ENCODE measurements at places on chromosomes 3 and 15.

DNA sequence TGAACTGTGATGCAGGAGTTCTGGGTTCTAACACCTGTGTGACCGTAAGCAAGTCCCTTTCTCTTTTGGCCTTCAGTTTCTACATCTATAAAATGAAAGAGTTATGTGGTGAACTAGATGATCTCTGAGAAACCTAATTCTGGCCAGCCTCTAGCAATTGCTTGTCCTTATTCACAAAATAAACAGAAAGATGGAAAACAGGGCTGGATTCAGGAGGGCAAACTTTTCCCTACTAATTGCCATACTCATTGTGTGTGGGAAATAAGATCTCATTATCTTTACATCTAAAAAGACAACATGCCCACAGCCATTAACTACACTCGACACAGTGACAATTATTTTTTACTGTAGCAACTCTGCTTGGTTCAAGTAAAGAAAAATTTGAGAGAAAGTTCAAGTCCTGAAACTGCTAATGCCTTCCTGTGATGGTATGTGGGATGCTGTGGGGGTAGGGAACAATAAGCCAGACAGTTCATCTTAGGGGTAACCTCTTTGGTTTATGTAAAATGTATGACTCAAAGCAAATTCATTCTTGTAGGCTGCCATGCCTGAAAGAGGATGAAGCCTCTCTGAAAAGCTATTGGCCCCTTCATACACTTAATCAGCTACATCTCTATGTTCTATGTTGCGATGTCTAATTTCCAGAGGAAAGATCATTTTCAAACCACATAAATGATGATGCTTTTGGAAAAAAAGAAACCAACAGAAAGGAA lies 177.6 kb upstream of the BCL6 start:
- no peaks in the 10 kb centered on the region for H3K36me3 ChIP-seq
- H3K4me3 ChIP-seq = no peak overlapping the region
- DNase-seq = no peak
- no peaks in the 10 kb centered on the region for H3K27me3 ChIP-seq
- H3K4me1 ChIP-seq = no peaks in the 10 kb centered on the region

DNA sequence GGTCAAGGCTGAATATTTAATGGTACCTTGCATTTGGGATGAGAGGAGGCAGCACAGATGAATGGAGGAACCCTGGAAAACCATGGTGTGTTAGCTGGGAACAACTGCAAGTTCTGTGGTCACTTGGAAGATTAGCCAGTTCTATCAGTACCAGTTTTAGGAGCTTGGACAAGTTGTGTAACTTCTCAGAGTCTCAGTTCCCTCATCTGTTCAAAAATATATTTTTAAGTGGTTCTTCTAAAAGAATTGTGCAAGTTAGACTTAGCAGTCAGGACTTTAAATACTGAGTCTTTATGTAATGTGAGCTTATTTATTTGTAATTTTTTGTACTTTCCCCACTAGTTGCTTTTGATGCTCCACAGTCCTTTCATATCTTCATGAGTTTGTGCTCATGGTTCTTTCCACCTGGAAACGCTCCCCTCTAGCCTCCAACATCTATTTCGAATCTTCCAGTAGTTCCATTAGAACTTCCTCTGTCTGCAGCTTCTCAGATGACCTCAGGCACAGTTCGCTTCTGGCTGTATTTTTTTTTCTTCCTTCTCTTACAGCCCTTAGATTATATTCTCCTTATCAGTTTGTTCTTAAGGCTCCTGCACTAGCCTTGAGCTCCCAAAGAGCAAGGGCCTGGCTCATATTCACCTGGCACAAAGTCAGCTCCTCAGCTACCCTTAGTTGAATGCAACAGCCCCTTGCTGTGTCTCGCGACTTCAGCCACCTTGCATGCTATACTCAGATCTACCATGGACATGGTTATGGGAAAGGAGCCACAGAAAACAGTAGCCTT lies 27.1 kb downstream of the ITPR1 start:
- H3K4me1 ChIP-seq = peaks cover 30% of the 10 kb centered on the region
- no peaks in the 10 kb centered on the region for H3K36me3 ChIP-seq
- no peak for DNase-seq
- H3K27me3 ChIP-seq = no peaks in the 10 kb centered on the region
- no peak overlapping the region for H3K4me3 ChIP-seq
- H3K27ac ChIP-seq = no peak overlapping the region

- peaks cover 26% of the 10 kb centered on the region for H3K4me1 ChIP-seq
- H3K36me3 ChIP-seq = no peaks in the 10 kb centered on the region
- no peak overlapping the region for H3K4me3 ChIP-seq
- H3K27me3 ChIP-seq = no peaks in the 10 kb centered on the region
- DNase-seq = peak; percentile 56
- H3K27ac ChIP-seq = peak overlapping the region; percentile 61
Measured at GRCh38 chr15:99442252-99442897, 123.4 kb upstream of the MEF2A start.

GRCh38 chr3:185149591-185149990 lies 3.3 kb downstream of the C3orf70 start:
- peak overlapping the region; percentile 95 for H3K27ac ChIP-seq
- DNase-seq = no peak
- peaks cover 4% of the 10 kb centered on the region for H3K27me3 ChIP-seq
- H3K36me3 ChIP-seq = no peaks in the 10 kb centered on the region

DNA sequence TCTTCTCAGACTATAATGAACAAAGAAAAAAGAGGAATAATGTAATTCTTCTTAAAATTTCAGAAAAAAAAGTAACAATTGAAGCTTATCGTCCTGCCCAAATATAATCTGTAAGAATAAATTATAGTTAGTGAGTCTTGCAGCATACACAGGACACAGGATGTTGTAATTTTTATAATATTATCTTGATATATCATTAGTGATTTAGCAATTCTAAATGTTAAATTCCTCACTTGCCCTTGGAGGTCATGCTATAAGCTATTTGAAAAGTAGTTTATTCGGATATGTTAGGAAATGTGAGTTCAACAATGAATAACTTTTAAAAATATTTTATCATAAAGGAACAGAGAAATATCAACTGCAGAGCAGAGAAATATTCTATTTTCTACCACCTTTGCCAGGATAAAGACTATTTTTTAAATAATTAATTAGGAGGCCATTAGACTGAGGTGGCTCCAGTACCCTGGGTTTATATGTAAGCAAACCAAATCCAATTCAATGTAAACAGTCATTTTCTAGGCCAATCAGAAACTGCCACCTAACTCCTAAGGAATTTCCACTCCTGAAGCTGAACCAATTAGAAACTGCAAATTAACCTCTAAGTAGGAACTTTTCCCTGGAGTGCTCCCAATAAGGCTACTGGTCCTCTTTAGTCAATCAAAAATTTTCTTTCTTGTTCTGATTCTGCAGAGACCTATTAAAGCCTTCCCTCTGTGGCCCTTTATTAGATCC lies 1109.3 kb downstream of the ROBO2 start:
- H3K27ac ChIP-seq = no peak overlapping the region
- no peaks in the 10 kb centered on the region for H3K36me3 ChIP-seq
- H3K4me3 ChIP-seq = no peak overlapping the region
- DNase-seq = no peak

GRCh38 chr15:47431501-47431900 lies 285.8 kb upstream of the SEMA6D start:
- no peak overlapping the region for H3K27ac ChIP-seq
- H3K4me1 ChIP-seq = no peaks in the 10 kb centered on the region
- H3K27me3 ChIP-seq = no peaks in the 10 kb centered on the region
- no peak overlapping the region for H3K4me3 ChIP-seq

DNA sequence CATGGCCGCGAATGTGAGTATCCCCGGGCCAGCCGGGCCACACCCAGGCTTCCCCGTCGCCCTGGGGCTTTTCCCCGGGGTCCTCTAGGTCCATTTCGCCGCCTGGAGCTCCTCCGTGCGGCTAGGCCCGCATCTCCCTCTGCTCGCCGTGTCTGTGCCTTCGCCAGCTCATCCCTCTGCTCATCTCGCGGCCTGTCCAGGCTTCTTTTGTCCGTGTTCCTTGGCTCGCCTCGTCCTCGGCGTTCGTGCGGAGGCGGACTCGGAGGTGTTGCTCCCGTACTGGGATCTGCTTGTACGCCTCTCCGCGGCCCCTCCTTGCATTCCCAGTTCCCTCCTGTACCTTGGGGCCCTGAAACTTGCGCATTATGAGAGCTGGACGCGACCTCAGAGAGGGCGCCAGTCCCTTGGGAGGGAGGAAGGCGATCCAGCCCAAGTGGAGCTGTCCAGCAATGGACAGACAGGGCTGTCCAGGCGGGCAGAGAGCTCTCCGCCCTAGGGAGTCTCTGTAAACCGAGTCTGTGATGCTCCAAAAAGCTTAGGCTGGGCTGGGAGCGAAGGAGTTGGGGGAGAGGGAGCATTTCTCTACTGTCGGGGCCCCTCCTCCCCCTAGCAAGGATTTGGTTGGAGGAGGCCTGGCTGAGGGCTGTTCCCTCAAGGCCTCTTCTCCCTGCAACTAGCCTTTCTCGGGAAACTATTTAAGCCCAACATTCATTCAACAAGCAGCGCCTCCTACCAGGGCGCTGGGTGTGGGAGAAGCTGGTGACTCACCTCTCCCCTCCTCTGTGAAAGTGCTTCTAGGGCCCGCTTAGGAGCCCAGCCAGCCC lies 553 bp downstream of the TMEM43 start:
- no peaks in the 10 kb centered on the region for H3K27me3 ChIP-seq
- peaks cover 25% of the 10 kb centered on the region for H3K4me1 ChIP-seq
- peak; percentile 80 for DNase-seq
- H3K4me3 ChIP-seq = peak overlapping the region; percentile 80

DNA sequence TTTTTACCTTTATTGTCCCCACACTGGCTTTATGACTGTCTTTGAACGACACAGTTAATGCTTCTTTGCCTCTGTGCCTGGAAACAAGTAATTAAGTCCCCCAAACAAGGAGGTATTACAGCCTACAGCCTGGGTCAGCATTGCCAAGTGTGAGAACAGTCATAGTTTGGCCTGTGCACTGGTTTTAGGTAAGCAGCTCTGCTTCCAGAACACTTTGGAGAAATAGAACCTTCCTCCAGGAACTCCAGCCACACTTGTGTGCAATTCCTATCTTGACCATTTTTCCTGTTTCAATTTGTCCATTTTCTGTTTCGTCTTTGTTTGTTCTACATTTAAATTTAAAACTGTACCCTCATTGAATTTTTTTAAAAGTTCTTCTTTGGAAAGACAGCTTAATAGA lies 568.2 kb downstream of the TUSC7 start:
- peaks cover 24% of the 10 kb centered on the region for H3K4me1 ChIP-seq
- peak overlapping the region; percentile 10 for H3K27ac ChIP-seq
- DNase-seq = no peak
- H3K4me3 ChIP-seq = no peak overlapping the region
- no peaks in the 10 kb centered on the region for H3K36me3 ChIP-seq

- no peaks in the 10 kb centered on the region for H3K36me3 ChIP-seq
- no peaks in the 10 kb centered on the region for H3K27me3 ChIP-seq
- DNase-seq = no peak
- peak overlapping the region; percentile 88 for H3K4me3 ChIP-seq
Measured at GRCh38 chr15:38455092-38455491, 1.2 kb downstream of the FAM98B start.

GRCh38 chr3:182855076-182855475 lies 61.8 kb downstream of the ATP11B start:
- no peaks in the 10 kb centered on the region for H3K36me3 ChIP-seq
- no peak for DNase-seq
- H3K27me3 ChIP-seq = no peaks in the 10 kb centered on the region
- no peak overlapping the region for H3K27ac ChIP-seq
